Activated naive CD4-positive, alpha-beta T cell treated with anti-CD3 and anti-CD28 coated beads, Interleukin-2, amount 50 U/mL, for 72 hours (primary cell): ENCODE measurements at places on chromosomes 16 and 17.
A peak's percentile ranks its signal among the peaks of the same experiment; 100 is the strongest.

- DNase-seq, result no peak
These were observed 694.3 kb downstream of the KCNJ2 start for GRCh38 chr17:70863436-70864248.

DNA sequence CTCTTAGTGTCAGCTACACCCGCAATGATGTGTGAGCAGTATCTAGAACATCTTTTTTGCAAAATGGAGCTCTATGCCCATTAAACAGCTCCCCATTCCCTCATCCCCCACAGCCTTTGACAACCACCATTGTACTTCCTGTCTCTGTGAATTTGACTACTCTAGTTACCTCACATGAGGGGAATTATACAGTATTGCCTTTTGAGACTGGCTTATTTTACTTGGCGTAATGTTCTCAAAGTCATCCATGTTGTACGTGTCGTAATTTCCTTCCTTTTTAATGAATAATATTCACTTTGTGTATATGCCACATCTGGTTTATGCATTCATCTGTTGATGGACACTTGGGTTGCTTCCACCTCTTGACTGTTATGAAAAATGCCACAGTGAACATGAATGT lies 23.2 kb upstream of the CCL22 start:
- DNase-seq, result no peak

DNA sequence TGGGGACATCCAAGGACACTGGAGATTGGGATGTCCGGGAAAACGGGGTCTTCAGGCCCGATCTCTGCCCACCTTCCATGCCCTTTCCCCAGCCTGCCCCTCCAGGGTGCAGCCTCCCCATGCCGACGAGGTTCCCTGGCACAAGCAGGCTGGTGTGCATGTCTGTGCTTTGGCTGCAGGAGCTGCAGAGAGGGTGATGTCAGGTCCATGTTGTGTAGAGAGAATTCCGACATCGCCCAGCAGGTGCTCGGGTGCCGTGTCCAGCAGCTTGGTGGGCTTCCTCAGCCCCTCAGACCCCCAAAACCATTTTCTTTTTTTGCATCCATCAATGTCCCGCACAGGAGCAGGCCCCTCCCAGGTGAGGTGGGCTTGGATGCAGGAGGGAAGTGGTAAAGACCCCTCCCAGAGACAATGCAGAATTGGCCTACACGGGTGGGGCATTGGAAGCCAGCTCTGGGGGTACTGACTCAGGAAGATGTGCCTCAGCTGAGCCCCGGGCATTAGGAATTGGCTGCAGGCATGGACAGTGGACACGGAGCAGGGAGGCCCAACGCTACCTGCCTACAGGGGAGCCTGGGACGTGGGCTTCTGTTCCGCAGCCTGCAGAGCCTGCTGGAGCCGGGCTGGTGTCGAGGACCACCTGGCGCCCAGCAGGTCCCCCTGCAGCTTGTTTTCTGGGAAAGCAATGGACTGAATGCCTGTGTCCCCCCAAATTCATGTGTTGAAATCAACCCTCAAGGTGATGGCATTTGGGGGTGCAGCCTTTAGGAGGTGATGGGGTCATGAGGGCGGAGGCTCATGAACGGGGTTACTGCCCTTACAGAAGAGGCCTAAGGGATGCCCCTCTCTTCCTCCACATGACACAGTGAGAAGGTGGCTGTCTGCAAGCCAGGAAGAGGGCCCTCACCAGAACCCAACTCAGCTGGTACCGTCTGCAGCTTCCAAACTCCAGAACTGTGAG lies 97.5 kb downstream of the METRNL start:
- DNase-seq, result peak; percentile 37

- no peak for DNase-seq
These were observed 586.4 kb downstream of the MAF start for GRCh38 chr16:79013930-79014660.

DNA sequence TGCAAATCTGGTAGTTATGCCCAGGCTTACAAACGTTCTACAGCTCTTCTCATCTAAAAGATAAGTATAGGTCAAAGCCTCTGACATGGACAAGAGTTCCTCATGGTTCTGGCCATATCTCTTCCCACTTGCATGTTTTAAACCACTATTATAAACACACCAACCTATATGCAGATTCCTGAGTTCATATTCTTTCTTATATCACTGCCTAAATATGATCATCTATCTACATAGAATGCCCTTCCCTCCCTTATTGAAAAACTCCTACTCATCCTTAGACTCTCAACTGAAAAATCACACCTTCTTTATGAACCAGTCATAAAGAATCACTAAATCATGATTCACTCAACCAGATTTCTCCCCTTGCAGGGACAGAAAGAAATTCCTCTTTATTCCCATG lies 128.2 kb downstream of the CEP112 start:
- DNase-seq, result no peak
